ENCODE measurements at places on chromosomes 7 and 10.

DNA sequence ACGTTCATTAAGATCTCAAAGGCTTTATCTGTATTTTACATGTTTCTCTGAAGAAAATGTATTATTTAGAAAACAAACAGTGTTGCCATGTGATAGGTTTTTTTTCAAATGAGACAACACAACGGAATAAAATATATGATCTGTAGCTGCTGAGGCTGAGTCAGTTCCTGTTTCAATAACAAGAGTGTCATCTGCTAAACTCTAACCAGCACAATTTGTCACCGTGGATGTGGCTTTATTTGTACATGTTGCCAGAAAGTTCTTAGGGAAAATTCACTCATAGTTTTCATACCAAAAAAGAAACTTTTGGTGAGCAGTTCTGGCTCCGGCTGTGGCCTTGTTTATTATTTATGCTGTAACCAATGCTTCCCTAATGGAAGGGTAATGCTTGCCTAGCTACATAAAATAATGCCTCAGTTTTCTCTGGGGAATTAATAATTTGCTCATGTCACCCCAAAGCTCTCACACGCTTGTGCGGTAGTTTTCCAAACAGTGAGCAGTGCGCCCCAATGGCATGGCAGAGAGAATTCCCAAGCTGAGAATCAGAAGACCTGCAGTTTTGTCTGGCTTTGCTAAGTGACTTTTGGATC, 20.3 kb upstream of the KLF6 start:
- DNase-seq: no peak

- no peak for DNase-seq
Measured at GRCh38 chr10:49118430-49119074, 3.2 kb upstream of the VSTM4 start.

- DNase-seq: no peak
Measured at GRCh38 chr10:131787961-131788360, 112.8 kb upstream of the PPP2R2D start.

GRCh38 chr10:29555091-29555745, 79.6 kb downstream of the SVIL start:
- DNase-seq: no peak

DNA sequence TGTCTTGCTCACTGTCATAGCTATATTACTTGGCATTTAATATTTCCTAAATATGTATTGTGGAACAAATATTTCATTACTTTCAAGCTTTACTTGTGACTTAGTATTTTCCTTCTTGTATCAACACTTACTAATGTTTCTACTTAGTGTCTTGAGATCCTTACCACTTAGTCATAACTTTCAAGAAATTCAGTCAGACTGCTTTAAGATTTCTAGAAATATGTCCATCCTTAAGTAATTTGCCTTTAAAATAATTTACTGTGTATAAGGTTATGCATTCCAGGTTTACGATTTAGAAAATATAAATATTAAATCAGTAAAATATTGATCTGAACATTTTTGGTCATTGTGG, 87.3 kb upstream of the CSTF2T start:
- no peak for DNase-seq

DNA sequence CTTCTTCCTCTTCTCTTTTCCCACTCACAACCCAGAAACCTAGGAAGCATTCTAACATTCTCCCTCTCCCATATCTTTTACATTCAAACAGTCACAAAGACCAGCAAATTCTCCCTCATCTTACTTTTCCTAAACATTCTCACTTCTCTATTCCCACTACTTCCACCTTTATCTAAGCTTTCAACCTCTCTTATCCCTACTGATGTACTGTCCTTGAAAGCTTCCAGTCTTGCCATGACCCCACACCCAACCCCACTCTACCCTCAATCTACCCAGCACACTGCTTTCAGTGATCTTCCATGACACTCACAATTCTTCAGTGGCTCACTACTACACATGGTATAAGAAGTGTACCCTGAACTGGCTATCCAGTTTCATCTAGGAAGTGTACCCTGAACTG, 5.3 kb downstream of the IMMP2L start:
- no peak for DNase-seq

DNA sequence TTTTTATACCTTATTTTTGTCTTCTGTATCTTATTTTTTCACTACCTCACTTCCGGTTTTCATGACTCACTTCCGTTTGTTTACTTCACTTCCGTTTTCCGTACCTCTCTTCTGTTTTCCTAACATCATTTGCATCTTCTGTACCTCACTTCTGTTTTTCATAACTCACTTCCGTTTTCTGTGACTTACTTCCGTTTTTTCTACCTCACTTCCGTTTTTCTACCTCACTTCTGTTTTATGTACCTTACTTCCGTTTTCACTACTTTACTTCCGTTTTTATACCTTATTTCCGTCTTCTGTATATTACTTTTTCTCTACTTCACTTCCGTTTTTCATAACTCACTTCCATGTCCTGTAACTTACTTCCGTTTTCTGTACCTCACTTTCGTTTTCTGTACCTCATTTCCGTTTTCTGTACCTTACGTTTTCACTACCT, 492.5 kb upstream of the AKR1E2 start:
- no peak for DNase-seq

DNA sequence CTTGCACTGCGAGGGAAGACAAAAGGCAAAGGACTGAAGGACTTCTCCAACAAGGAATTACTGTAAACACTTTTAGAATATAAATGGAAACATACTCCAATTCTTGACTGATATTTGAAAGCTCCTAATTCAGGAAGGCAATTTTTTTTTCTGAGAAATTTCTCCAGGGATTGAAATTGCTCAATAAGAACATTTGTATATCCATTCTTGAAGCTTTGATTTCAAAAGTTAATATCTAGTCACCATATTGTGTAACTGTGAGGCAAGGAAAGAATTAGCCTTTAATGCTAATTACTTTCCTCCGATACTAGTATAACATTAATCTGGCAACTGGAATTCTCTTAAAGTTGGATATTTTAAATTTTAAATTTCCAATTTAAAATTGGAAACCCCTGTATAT, 188.4 kb upstream of the COL1A2 start:
- no peak for DNase-seq

DNA sequence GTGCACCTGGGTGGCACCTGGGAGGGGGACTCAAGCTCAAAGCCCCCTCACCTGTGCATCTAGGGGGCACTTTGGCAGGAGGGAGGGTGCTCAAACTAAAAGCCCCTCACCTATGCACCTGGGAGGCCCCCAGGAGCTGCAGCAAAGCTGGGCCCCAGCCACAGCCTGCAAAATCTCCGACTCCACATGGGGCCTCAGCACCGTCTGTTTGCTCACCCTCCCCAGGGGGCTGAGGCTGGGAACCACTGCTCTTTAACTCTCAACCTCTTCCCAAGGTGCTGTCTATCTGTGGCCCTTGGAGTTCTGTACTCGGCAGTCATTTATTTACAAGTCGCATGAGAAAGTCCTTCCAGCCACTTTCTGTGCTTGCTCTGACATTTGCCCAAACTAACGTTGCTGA, 458.4 kb downstream of the DNAJB6 start:
- DNase-seq: no peak

GRCh38 chr10:71536332-71536731, 139.6 kb downstream of the CDH23 start:
- no peak for DNase-seq

- DNase-seq: no peak
Measured at GRCh38 chr7:98619450-98620321, 2.6 kb downstream of the NPTX2 start.

DNA sequence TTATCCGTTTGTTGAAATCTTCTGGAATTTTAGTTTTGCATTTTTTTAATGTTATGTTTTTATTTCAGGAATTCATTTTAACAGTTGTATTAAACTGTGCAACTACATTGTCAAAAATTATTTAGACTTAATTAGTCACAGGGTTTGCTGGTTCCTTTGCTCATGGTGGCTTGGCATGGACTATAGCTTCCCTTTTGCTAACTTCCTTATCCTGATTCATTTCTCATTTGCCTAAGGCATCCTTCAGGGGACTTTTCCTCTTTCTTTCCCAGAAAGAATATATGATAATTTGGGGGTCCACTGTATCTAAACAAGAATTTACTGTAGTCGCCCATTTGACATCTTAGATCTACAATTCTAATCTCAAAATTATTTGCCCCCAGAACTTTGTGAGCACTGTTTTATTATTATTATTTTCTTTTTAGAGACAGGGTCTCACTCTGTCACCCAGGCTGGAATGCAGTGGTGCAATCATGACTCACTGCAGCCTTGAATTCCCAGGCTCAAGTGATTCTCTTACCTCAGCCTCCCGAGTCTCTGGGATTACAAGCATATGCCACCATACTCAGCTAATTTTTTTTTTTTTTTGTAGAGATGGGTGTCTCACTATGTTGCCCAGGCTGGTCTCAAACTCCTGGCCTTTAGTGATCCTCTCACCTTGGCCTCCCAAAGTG, 13.9 kb downstream of the FIGNL1 start:
- no peak for DNase-seq

GRCh38 chr7:24477398-24478136, 95.7 kb upstream of the PALS2 start:
- peak; percentile 72 for DNase-seq

GRCh38 chr7:43658718-43659548, 70.4 kb downstream of the COA1 start:
- DNase-seq: no peak

- no peak for DNase-seq
Measured at GRCh38 chr7:16098058-16098457, 323.3 kb downstream of the CRPPA start.

DNA sequence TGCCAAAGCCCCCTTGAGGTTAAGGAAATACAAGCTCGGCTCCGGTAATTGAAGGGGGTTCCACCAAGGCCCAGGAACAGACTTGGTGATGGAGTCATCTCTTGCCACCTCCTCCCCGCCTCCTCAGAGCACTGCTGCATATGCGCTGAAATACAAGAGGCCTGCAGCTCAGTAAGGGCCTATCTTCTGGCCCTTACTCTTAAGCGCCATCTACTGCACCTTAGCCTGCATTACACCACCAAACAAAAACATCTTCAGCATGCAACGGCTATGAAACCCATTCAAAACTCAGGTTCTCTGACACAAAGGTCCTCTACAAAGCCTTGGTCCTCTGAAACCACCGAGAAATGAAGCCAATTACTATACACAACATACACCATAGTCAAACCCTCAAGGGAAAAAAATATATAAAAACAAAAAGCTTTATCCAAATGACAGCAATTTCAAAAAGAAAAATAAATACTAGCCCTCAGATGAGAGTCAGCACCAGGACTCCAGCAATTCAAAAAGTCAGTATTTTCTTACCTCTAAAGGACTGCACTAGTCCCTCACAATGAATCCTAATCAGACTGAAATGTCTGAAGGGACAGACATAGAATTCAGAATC, 176.8 kb upstream of the TBX20 start:
- DNase-seq: no peak

GRCh38 chr10:48271047-48271730, 3.3 kb downstream of the FRMPD2 start:
- DNase-seq: no peak

- no peak for DNase-seq
Measured at GRCh38 chr10:7234109-7234508, 176.7 kb downstream of the SFMBT2 start.

DNA sequence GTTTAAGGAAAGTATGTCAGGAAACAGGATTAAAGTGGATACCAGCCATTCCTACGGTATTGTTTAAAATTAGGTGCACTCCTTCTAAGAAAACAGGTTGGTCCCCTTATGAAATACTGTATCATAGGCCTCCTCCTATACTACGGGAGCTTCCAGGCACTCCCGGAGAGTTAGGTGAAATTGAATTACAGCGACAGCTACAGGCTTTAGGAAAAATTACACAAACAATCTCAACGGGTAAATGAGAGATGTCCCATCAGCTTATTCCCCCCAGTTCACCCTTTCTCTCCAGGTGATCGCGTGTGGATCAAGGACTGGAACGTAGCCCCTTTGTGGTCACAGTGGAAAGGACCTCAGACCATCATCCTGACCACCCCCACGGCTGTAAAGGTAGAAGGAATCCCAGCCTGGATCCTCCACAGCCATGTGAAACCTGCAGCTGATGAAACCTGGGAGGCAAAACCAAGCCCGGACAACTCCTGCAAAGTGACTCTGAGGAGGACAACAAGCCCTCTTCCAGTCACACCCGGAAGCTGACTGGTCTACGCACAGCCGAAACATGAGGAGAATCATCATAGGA, 25.1 kb upstream of the GHITM start:
- no peak for DNase-seq

DNA sequence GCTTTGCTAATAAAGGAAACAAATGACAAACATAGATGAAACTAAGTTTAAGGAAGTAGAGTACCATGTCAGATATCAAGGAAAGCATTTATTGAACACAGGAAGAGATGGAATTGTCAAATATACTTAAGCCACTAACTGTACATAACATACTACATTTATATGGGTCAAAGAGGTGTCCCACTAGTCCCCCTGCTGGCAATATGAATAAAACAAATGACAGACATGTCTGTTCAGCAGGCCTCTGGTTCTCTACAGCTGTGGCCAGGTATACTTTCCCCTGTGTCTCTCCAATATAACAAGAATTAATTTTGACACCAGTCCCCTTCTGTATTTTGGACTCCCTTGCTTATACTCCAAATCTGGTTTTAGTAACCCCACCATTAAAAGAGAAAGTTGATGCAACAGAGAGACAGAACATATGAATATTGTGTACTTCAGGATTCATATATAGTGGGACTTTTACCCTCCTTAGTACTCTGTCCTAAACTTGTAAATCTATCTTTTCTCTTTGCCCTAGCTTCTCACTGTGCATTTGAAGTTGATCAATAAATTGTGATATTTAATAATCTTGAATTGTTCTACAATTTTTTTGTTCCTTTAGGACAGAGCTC, 42.9 kb downstream of the CD36 start:
- DNase-seq: no peak

- no peak for DNase-seq
Measured at GRCh38 chr10:99430116-99430450, 341 bp downstream of the GOT1 start.

DNA sequence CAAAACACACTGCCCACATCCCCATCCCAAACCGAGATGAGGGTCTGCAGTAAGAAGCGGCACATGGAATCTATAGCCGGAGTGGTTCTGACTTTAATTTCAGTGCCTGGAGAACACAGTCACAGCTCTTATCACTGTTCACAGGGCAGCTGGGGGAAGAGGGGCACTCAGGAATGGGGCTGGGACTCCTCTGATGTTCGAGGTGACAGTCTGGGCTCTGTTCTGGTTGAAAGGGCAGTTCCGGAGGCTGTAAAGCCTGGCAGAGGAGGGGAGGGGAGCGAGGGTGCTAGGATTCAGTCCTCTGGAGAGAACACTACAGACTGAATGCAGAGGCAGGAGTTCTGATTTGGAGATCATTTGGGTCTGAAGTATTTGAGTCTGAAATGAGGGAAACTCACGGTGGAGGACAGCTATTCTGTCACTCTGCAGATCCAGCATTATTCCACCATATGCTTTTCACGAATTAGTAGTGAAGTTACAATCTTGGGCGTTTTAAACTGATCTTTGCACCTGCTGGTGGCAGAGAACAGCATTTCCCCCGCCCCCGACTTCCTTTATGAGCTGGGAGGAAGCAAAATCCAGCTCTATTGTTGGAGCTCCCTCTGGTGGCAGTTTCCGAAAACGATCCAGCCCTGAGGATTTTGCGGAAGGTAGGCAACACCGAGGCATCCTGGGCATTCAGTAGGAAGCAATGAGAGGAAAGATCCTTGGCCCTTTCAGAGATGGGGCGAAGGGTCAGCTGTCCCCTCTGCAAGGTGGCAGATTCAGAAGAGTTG, 22.7 kb upstream of the KCNK18 start:
- peak; percentile 89 for DNase-seq

- DNase-seq: no peak
Measured at GRCh38 chr7:28481091-28481926, 69.0 kb downstream of the CREB5 start.

Data from right atrium auricular region (tissue), 2 donors.